ENCODE measurements at places on chromosomes 1 and 21. TPM values are rescaled to one million over a fixed set of nuclear protein-coding genes. Genes with fewer than 3 reads are reported as not detected.

Gene FAM43B
- not detected for total RNA-seq

Gene CFHR4
- not detected for total RNA-seq

Gene CTTNBP2NL
- 25.5 TPM for total RNA-seq

Gene CEP85
- 8.8 TPM for total RNA-seq

Gene KRTAP19-1
- total RNA-seq: not detected

Gene NBPF1
- 14.0 TPM for total RNA-seq

Gene DPT
- total RNA-seq: not detected

All from epithelial cell of umbilical artery (primary cell).